EL (cell line): ENCODE measurements at places on chromosomes 13 and 19.

DNA sequence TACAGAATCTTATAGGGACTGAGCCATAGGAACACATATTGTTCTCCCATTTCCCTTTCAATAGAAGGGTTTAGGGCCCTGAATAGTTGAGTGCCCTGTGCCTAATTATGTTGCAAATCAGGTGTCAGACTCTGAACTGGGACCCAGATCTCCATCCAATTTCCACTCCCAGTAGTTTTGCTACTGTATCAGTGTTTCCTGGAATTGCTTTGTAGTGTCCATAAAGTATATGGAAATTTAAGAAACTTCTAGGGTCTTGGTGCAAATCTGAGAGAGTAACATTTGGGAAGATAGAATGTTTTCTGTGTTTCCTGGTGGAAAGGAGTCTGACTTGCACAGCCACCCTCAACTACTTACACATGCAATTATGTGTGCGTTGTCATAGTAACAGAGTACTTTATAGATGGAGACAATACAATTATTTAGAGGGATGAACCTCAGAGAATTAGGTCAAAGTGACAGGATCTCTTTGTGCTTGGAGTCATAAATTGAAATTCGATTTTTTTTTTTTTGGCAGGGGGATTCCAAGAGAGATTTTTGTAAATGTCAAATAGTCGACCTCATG is 646 bp upstream of the SLC10A2 start:
- no peak for DNase-seq

DNA sequence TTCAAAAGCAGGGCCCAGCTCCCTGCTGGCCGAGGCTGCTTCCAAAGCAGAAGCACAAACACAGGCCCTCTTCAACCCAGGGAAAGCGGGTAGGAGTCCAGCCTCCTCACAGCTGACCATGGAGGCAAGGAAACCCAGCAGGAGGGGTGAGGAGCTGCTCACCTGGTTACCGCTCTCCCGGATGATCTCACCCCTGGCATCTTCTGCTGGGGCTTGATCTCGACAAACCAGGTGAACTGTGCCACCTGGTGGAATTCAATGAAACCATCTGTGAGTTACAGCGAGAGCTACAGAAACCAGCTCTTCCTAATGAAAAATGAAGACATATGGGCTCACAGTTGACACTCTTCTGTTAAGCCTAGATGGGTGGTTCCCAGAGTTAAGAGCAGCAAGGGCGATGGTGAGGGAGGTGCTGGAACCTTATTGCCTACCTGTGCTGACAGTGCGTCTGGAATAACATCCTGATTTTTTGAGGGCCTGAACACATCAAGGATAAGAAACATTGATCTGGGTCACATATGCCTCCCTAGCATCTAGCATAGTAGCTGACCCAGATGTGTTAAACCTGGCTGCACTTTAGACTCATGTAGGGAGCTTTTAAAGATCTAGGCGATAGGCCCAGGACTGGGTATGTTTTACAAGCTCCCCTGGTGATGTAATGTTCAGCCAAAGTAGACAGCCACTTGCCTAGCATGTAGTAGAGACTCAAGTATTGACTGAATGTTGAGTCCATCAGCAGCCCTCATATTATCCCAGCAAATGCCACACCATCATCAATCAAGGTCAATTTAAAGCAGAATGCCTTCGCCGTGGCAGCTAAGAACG is 6.1 kb downstream of the DHRS12 start:
- DNase-seq, result peak; percentile 41

DNA sequence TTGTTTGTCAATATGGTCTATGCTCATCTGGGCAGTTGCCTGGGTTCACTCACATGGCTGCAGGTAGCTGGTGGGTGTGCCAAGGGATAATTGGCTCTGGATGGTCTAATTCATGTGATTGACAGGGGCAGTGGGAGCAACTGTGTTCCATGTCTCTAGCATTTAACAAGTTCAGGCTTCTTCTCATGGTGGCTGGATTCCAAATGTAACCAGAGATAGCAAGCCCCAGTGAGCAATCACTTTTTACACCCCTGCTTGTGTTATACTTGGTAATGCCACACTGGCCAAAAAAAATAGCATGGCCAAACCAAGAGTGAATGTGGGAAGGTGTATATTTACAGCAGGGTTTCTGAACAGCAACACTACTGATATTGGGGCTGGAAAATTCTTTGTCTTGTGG is 89.6 kb upstream of the TNFSF11 start:
- DNase-seq, result no peak

DNA sequence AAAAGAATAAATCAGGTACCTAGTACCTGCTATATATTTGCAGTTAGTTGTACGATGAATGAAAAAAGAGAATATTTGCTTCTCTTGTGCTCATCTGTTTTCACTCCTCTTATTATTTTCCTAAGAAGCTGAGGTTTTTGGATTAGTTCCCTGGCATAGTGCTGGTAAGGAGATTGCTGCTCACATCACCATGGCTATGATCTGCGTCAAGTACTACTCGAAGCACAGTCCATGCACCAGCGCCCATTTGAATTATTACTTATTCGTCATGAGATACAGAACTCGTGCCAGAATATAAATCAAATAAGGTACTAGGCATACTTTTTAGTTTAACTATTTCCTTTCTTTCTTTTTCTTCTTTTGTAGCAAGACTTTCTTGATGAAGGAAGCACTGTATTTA is 7.1 kb downstream of the SERTM1 start:
- DNase-seq, result no peak

- DNase-seq, result no peak
Measured at GRCh38 chr13:27341616-27342015, 71.0 kb downstream of the RASL11A start.

GRCh38 chr19:2475018-2475701 is 767 bp upstream of the GADD45B start:
- peak; percentile 77 for DNase-seq

GRCh38 chr13:42337808-42338600 is 66.1 kb downstream of the AKAP11 start:
- DNase-seq, result no peak

- DNase-seq, result peak; percentile 24
Measured at GRCh38 chr13:21458451-21458812, 671 bp downstream of the ZDHHC20 start.

- no peak for DNase-seq
Measured at GRCh38 chr13:95524264-95524901, 28.1 kb upstream of the CLDN10 start.

GRCh38 chr13:41145136-41145908 is 12.7 kb upstream of the KBTBD6 start:
- peak; percentile 86 for DNase-seq

- no peak for DNase-seq
Measured at GRCh38 chr19:6822311-6822670, 49.8 kb downstream of the VAV1 start.
